Activated CD4-positive, alpha-beta T cell treated with anti-CD3 and anti-CD28 coated beads for 1 hour (primary cell): ENCODE measurements at places on chromosomes 6 and 20.

DNA sequence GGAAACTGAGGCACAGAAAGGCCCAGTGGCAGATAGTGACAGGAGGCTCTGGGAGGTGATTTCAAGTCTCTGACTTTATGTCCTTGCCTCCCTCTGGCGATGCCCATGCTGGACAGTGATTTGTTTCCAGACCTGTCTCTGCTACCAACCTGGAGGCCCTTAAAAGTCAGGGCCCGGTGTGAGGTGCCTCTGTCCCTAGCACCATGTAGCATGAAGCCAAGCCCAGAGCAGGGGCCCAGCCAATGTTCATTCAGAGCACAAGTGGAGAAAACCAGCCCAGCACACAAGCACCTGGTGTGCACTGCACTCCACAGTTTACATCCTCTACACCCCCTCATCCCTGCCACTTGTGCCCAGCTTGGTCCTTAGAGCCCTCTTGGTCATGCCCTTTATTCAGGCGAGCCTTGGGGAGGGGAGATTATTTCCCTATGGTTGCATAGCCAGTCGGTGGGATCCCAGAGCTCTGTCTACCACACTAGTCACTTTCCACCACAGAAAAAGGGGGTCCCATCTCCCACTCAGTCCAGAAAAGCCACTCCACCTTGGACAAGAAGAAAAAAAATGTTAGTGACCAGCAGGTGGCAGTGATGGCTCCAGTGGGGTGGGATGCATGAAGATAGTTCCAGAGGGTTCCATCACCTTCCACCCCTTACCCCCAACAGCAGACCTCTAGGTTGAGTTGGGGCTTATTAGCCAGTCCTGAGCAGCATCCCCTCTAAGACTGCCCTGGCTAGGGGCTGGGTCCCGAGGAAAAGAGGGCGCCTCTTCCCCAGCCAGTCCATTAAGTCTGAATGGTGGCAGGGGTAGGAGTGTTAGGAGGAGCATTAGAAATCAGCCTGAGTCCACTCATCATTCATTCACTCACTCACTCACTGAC lies 30.9 kb downstream of the KIAA1755 start:
- no peak for DNase-seq

DNA sequence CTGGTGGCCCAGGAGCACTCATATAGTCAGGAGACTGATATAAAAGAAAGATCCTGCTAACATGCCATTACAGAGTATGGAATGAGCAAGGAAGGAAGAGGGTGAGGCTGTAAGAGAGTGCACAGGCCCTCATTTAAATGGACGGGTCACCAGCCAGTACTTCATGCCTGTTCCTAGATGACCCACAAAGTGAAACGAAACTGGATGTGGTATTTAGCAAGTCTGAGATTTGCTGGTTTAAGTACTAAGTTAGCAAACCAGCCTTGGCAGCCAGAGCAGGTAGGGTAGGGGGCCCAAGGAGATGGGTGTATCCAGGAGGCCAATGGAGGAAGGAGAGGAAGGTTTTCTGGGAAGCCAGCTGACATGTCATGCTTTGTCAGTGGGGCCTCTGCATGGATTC lies 15.9 kb downstream of the NT5E start:
- DNase-seq, result no peak

- no peak for DNase-seq
Measured at GRCh38 chr20:52047811-52048764, 143.5 kb downstream of the ZFP64 start.

DNA sequence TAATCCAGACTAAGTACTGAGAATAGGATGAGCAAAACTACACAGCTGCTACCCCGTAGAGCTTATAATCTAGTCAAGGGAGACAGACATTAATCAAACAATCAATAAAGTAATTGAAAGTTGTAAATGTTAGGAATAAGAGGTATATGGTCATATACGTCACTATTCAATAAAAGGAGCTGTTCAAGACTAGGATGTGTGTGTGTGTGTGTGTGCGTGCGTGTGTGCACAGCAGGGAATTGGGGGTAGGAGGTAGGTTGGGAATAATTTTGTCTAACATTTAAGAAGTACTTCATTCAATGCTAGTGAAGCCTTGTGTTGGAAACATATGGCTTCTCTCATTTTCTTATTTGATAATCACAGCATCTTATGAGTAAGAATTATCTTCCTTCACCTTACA lies 41.8 kb downstream of the SESN1 start:
- no peak for DNase-seq

DNA sequence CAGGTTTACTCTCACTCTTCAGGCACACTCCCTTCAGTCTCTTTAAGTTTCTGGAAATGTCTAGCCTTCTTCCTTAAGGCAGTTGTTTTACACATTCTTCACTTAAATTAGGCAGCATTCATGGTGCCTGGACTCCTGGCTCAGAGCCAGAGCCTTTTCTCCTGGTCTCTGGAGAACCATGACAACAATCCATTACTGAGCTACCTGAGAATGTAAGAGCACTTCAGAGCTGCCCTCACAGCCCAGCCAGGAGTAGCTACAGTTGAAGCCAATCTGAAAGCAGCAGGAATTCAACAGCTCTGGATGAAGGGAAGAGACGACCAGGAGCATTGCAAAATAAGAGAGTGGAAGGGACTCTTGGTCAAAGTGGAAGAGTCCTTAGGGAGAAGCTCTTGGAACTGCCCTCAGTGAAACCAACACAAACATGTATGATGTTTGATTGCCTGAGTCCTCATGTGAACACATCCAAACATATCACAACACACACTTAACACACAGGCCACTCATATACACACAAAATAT lies 416.8 kb upstream of the SPTLC3 start:
- no peak for DNase-seq

- DNase-seq, result no peak
Measured at GRCh38 chr20:34754611-34755010, 50.5 kb downstream of the TP53INP2 start.

GRCh38 chr6:50030777-50031562 lies 9.2 kb upstream of the DEFB110 start:
- DNase-seq, result no peak

GRCh38 chr20:998231-998830 lies 3.8 kb downstream of the RSPO4 start:
- DNase-seq, result no peak

DNA sequence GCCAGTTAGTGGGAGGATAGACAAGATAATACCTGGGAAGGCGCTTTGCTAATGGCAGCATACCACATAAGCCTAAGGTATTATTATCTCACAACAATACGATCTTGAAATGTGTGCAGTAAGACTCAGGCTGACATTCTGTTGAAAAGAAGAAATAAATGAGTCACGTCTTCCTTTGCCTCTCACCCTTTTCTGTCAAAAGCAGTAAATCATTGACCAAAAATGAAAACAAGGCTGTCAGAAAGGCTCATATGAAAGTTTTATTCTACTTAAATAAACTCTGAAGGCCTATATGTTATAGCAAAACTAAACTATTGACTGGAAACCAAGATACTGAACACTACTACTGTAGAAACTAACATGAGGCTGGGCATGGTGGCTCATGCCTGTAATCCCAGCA lies 43.1 kb upstream of the IL20RA start:
- no peak for DNase-seq

- DNase-seq, result no peak
Measured at GRCh38 chr6:68852791-68853190, 217.7 kb downstream of the ADGRB3 start.

GRCh38 chr6:14929291-14929690 lies 316.6 kb upstream of the JARID2 start:
- no peak for DNase-seq

- DNase-seq, result no peak
Measured at GRCh38 chr20:36601540-36601939, 4.0 kb upstream of the RAB5IF start.

GRCh38 chr20:47181056-47181862 lies 175.2 kb downstream of the ZMYND8 start:
- no peak for DNase-seq

GRCh38 chr6:113095841-113096240 lies 748.7 kb downstream of the RFPL4B start:
- DNase-seq, result no peak

DNA sequence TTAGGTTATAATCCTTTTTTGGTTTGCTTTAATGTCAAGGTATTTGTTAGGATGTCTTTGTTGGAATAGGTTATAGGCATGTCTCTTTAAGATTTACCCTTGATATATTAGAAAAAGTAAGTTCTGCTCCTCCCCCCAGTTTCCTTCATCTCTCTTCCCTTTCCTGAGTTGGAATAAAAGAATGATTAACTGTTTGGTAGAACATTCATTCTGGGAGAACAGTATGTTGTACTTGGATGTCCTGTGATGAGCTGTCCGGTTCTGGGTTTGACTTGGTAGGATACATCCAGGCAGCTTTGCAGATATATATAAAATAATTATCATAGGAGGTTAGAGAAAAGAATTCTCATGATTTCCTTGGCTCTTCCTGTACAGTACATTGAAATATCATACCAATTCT lies 199.6 kb upstream of the RREB1 start:
- no peak for DNase-seq

GRCh38 chr20:40956542-40957264 lies 71.9 kb upstream of the TOP1 start:
- DNase-seq, result no peak

DNA sequence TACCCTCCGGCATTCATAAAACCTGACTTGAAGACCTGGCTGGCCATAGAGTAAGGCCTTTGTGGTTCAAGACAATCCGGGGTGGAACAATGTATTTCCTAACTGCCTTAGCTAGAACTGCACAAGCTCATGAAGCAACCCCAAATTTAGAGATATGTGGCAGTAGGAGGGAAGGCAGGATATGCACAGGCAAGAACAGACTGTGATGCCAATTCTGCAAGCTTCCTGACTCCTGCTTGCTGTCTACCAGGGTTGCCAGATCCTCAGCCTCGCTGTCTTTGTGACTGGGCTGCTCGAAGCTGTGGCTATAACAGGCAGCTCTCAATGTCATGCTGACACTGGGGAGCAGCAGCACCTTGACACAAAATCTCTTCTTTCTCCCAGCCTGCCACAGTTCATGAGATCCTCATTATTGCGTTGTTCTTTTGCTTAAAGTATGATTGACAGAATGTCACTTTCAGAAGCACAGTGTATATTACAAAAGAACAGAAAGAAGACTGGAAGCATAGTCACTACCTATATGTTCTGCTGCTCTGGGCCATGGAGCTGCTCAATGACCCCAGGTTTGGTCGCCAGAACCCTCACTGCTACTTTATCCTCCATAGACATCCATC lies 18.3 kb upstream of the SHLD1 start:
- no peak for DNase-seq

- DNase-seq, result no peak
Measured at GRCh38 chr6:127299522-127300240, 33.0 kb downstream of the RNF146 start.

DNA sequence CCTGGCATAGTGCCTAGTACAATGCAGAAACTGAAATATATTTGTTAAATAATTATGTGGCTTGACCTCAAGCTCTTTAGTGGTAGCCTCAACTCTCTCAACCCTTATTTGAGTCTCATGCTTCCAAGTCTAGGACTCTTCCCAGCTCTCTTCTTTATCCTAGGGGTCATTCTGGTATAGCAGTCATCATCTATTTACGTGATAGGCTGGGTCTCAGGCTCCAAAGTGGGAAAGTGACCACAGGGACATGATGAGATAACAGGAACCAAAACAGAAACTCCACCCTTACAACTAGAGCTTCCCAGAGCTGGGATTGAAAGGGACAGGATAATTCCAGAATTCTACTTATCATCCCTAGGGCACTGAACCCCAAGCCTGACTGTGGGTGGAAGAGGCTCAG lies 17.7 kb upstream of the MAP3K7 start:
- no peak for DNase-seq

GRCh38 chr20:8344106-8344505 lies 212.0 kb downstream of the PLCB1 start:
- DNase-seq, result no peak

DNA sequence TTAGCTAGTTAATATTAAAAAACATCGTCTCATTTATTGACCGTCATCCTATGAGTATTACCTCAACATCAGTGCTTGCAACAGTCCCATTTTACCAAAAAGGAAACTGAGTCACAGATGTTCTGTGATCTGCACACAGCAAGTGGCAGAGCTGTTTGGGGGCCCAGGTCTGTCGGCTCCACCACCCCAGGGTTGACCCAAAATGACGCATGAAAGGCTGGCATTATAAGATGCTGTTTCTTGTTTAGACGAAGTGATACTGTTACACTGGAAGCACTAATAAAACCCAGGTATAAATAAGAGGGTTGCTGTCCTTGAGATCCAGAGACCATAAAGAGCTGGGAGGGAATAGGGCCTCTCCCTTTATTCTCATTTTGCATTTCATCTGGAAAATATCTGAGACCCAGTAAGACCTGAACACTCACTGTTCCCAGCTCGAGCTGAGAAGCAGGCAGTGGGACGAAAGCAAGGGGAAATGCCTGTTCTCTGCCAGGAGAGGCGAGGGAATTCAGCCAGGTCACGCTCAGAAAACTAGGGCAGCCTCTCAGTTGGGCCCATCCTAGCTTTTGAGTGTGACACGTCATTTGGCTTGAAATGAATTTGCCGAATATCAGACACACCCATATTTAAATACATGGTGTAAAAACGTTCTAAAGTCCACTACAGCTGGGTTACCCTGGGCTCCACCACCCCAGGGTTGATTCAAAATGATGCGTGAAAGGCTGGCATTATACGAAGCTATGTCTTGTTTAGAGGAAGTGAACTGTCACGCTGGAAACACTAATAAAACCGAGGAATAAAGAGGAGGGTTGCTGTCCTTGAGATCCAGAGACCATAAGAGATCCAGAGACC lies 1.4 kb upstream of the MICAL1 start:
- DNase-seq, result no peak

DNA sequence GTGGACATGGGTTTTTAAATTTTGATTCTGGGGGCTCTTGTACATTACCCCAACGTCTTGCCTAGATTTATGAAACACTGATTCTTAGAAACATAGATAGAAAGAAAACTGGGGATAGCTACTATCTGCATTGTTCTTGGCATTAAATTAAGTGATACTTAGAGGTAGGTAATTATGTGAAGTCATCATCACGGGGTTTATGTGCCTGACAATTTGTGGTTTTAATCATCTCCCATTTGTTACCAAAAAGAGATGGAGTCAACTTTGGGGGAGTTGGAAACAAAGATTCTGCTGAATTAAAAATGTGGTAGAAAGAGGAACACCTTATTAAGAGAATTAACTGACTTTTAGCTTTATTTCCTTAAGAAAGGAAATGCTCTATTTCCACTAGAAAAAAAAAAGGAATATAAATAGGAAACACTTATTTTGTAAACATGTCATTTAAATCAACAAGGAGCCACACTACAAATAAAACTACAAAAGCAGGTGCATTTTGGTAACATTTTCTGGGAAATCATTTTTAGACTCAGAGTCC lies 5.6 kb downstream of the TNFAIP3 start:
- DNase-seq, result no peak

GRCh38 chr6:51273228-51273961 lies 454.7 kb downstream of the TFAP2B start:
- no peak for DNase-seq
